ENCODE measurements at places on chromosomes 3 and 15. TPM values are rescaled to one million over a fixed set of nuclear protein-coding genes. Genes with fewer than 3 reads are reported as not detected.
A peak's percentile ranks its signal among the peaks of the same experiment; 100 is the strongest.

DNA sequence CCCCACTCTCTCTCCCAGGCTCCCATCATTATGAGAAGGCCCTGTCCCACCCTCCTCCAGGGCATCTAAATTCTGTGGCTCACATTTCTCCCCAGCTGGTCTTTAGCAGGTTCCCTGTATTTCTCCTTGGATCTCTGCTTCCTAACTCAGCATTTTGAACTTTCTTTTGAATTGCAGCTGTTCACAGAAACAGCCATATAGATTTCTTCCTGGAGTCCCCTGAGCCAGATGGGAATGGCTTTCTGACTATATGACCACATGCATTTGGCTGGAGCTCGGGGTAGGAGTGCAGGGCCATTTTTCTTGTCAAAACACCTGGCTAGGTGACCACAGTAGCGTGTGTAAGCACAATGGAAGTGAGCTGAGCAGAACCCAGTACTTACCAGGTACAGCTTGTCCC lies 22.0 kb downstream of the RBP2 start:
- DNase-seq = no peak
- H3K4me3 ChIP-seq = no peak overlapping the region
- no peaks in the 10 kb centered on the region for H3K4me1 ChIP-seq

GRCh38 chr3:99943931-99944761 lies 126.5 kb downstream of the CMSS1 start:
- no peaks in the 10 kb centered on the region for H3K27me3 ChIP-seq
- no peak overlapping the region for H3K4me3 ChIP-seq
- no peak for DNase-seq
- H3K27ac ChIP-seq = peak overlapping the region; percentile 13

Gene RBP2
- total RNA-seq = 3.1 TPM

Gene SLC2A2
- 0.27 TPM for total RNA-seq

GRCh38 chr15:39411102-39411989 lies 169.5 kb upstream of the THBS1 start:
- H3K27ac ChIP-seq = no peak overlapping the region
- no peaks in the 10 kb centered on the region for H3K4me1 ChIP-seq
- DNase-seq = no peak
- no peaks in the 10 kb centered on the region for H3K27me3 ChIP-seq
- H3K4me3 ChIP-seq = no peak overlapping the region
- H3K36me3 ChIP-seq = no peaks in the 10 kb centered on the region

DNA sequence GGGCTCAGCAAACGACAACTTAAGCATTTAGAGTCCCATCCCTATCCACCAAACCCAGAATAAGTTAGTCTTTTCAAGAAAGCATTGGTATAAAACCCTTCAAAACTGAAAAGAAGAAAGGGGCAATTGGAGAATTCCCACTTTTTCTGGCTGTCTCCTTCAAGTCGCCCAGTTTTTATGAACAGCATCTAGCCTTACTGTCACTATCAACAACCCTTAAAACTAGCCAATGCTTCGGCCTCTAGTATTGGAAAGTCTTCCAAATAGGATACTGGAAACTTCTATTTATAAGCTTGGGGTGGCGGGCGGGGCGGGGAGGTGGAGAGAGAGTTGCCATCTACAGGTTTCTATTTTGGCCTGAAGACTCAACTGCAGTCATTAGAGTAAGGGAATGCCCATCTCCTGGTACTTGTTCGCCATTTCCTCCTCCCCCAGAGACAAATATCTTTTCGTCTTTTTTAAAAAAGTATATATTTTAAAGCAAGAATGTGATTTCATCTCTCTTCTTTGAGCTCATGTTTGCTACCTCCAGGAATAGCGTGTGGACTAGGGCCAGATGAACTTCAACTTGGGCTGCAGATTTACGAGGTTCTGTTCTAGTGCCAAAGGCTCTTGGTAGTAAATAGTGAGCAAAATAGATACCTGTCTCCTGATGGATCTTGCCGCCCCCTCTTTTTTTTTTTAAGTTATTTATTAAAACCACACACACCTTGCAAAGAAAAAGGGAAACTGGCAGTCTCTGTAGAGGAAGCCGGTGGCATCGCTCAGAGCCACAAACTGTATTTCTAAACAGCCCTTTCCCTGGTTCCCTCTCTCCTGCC lies 2.7 kb downstream of the BCL6 start:
- DNase-seq = peak; percentile 60
- no peaks in the 10 kb centered on the region for H3K27me3 ChIP-seq
- H3K4me3 ChIP-seq = peak overlapping the region; percentile 61
- peaks cover 3% of the 10 kb centered on the region for H3K4me1 ChIP-seq
- H3K36me3 ChIP-seq = no peaks in the 10 kb centered on the region

DNA sequence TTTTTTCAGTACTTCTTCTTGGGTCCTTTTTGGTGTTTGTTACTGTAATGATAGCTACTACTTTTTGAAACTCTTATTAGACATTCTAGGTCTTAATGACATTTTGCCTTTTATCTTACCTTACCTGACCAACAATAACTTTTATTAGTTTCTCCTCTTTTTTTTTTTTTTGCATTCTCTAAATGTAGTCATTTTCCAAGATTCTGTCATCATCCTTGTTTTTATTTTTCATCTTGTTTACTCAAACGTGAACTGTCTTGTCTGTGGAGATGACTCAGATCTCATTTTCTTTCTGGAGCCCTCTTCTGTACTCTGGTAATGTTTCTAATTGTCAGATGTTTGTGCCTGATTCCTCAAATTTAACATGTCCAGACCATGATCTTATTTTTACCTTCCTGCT lies 2.9 kb downstream of the ABHD5 start:
- no peaks in the 10 kb centered on the region for H3K36me3 ChIP-seq
- no peak for DNase-seq
- H3K4me1 ChIP-seq = peaks cover 10% of the 10 kb centered on the region
- no peaks in the 10 kb centered on the region for H3K27me3 ChIP-seq

Gene ROPN1
- 1.1 TPM for total RNA-seq

DNA sequence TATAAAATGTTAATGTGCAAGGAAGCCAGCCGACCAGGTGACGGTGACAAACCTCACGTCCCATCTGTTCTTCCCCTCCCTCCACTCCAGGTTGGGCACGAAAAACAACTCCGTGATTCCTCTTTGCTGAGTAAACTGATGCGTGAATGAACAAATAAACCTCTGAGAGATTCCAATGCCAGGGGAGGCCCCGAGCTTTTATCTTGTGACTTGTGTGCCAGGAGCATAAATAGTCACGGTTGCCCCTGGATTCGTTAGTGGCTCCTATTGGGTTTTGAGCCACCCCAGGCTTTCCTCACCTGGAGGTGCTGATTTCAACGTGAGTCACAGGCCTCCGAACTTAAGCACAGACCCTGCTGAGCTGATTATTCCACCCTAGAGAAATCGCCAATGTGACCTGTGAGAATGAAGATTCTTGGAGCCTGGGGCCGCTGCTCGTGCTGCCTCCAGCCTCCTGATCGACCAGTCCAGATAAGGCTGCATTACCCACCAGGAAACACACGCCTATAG lies 119.2 kb downstream of the SHQ1 start:
- no peaks in the 10 kb centered on the region for H3K36me3 ChIP-seq
- no peaks in the 10 kb centered on the region for H3K4me1 ChIP-seq
- H3K27ac ChIP-seq = no peak overlapping the region
- H3K4me3 ChIP-seq = no peak overlapping the region
- DNase-seq = no peak

- H3K36me3 ChIP-seq = no peaks in the 10 kb centered on the region
- H3K4me3 ChIP-seq = no peak overlapping the region
- H3K4me1 ChIP-seq = no peaks in the 10 kb centered on the region
- no peak overlapping the region for H3K27ac ChIP-seq
Measured at GRCh38 chr3:152352554-152352953, 83.8 kb downstream of the MBNL1 start.

- no peak overlapping the region for H3K4me3 ChIP-seq
- H3K36me3 ChIP-seq = no peaks in the 10 kb centered on the region
Measured at GRCh38 chr15:96183867-96184266, 146.6 kb upstream of the NR2F2 start.

- no peaks in the 10 kb centered on the region for H3K4me1 ChIP-seq
- no peak overlapping the region for H3K27ac ChIP-seq
- no peak overlapping the region for H3K4me3 ChIP-seq
Measured at GRCh38 chr3:54831112-54831511, 96.7 kb downstream of the LRTM1 start.

Gene CDCP1
- total RNA-seq = 84.5 TPM

DNA sequence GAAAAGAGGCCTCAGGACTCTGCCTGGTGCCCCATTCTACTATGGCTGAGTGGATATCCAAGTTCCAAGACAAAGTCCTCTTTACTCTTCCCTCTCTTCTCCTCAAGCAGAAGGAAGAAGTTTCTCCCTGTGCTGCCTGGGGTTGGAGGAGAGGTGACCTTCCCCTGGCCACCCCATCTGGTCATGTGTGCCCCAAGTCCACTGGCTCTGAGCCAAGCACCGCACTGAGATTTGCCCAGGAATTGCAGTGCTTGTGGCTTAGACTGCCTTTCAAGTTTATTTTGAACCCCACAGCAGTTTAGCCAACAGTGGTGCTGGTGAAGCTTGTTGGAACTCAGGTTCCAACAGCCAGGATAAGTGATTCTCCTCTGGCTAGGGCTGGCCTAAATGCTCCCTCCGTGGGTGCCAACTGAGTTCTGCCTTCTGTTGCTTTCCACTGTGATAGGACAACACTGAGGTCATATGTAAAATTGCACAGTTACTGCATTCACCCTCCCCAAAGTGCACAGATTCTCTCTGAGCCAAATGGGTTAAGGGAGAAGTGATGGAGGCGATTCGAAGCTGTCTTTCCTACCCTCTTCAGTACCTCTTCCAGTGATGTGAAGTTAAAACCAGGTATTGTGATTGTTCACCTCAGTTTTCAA lies 69.9 kb downstream of the TMCO5A start:
- DNase-seq = no peak
- no peak overlapping the region for H3K27ac ChIP-seq
- no peaks in the 10 kb centered on the region for H3K27me3 ChIP-seq
- H3K4me1 ChIP-seq = no peaks in the 10 kb centered on the region

DNA sequence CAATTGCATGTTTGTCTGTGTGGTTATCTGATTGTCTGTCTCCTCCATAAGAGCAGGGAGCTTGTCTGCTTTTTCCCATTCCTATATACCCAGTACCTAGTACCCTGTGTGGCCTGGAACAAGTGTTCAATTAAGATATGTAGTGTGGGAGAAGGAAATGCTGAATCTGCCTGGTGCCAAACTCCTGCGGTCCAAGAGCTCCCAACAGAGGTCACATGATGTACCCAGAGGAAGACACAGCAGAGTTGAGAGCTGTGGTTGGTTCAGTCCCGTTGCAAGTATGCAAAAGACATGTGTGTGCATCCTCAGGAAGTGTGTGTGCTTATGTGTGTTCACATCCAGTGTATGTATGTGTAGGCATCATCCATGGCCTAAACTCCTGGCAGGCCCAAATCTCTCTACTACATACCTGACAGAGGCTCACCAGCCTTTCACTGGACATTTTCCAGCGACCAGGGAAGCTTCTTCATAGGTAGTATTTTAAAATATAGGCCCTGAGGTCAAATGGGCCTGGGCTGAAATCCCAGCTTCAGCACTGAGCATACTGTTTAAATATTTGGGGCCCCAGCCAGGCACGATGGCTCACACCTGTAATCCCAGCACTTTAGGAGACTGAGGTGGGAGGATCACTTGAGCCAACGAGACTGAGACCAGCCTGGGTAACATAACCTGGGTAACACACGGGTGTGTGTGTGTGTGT lies 34.0 kb upstream of the ITGA11 start:
- H3K36me3 ChIP-seq = no peaks in the 10 kb centered on the region
- H3K27ac ChIP-seq = no peak overlapping the region
- H3K4me3 ChIP-seq = no peak overlapping the region
- no peaks in the 10 kb centered on the region for H3K27me3 ChIP-seq
- DNase-seq = no peak

- DNase-seq = no peak
- H3K27ac ChIP-seq = no peak overlapping the region
- H3K36me3 ChIP-seq = no peaks in the 10 kb centered on the region
- no peaks in the 10 kb centered on the region for H3K4me1 ChIP-seq
Measured at GRCh38 chr15:89614164-89614563, 38.9 kb downstream of the TICRR start.

- no peaks in the 10 kb centered on the region for H3K36me3 ChIP-seq
- no peaks in the 10 kb centered on the region for H3K4me1 ChIP-seq
- DNase-seq = no peak
Measured at GRCh38 chr3:155435821-155436220, 142.3 kb upstream of the STRIT1 start.

DNA sequence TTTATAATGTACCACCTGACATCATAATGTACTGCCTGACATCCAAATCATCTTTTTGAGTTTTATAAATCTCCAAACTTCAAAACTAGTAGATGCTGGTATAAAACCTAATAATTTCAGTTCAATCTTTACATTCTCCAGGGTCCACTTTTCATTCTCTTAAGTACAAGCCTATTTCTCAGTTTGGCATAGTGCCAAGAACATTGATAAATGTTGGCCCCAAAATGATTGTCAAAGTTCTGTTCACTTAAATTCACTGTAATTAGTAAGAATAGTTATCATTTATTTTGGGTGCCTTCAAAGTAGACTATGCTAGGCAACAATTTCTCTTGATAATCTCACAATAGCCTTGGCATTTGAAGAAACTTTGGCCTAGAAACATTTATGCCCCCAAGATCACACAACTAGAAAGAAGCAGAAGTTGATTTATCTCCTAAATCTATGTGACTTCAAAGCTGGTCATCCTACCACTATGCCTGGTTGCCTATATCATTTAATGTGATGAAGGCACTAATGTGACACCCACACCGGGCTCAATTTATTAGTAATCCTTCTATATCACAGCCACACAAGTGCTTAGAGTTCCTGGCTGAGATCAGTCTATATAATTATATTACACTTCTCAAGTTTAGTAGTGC lies 101.7 kb downstream of the ZNF609 start:
- H3K27me3 ChIP-seq = no peaks in the 10 kb centered on the region
- H3K27ac ChIP-seq = no peak overlapping the region
- no peak overlapping the region for H3K4me3 ChIP-seq
- no peaks in the 10 kb centered on the region for H3K4me1 ChIP-seq
- H3K36me3 ChIP-seq = no peaks in the 10 kb centered on the region

Gene IL16
- total RNA-seq = 3.7 TPM

GRCh38 chr15:37516621-37517020 lies 416.3 kb upstream of the MEIS2 start:
- no peaks in the 10 kb centered on the region for H3K27me3 ChIP-seq
- no peak for DNase-seq
- no peaks in the 10 kb centered on the region for H3K36me3 ChIP-seq
- no peak overlapping the region for H3K4me3 ChIP-seq
- no peak overlapping the region for H3K27ac ChIP-seq

- H3K27ac ChIP-seq = no peak overlapping the region
- peaks cover 4% of the 10 kb centered on the region for H3K4me1 ChIP-seq
- H3K4me3 ChIP-seq = no peak overlapping the region
Measured at GRCh38 chr3:170128259-170128976, 53.1 kb downstream of the PHC3 start.

DNA sequence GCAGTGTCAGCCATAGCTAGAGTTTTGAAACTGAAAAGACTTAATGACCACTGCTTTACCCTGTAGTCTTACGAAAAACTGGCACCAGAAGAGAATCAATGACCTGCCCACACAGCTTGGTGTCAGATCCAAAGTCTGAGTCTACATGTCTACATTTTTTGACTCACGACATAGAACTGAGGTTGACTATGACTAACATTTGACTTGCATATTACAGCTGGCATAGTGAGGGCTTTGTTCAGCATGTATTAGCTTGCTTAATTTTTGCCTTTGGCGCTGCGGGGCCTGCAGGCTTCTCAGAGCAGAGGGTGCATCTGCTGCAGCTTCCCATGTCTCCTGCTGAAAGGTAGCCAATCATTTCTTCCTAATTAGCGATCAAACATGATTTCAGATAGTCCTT lies 167.0 kb downstream of the EBLN2 start:
- no peak for DNase-seq
- no peaks in the 10 kb centered on the region for H3K27me3 ChIP-seq
- H3K36me3 ChIP-seq = no peaks in the 10 kb centered on the region
- H3K4me3 ChIP-seq = no peak overlapping the region
- no peak overlapping the region for H3K27ac ChIP-seq
- no peaks in the 10 kb centered on the region for H3K4me1 ChIP-seq

GRCh38 chr3:173632945-173633344 lies 235.4 kb downstream of the NLGN1 start:
- no peak for DNase-seq
- no peak overlapping the region for H3K27ac ChIP-seq
- H3K27me3 ChIP-seq = no peaks in the 10 kb centered on the region

Gene EIF5A2
- 6.1 TPM for total RNA-seq
